Stimulated activated CD4-positive, alpha-beta T cell treated with anti-CD3 and anti-CD28 coated beads, TNF-alpha, amount 100 ng/mL, for 48 hours (primary cell): ENCODE measurements at places on chromosomes 6 and 20.

- DNase-seq, result no peak
Measured at GRCh38 chr6:108764580-108764950, 83.7 kb upstream of the ARMC2 start.

- DNase-seq, result no peak
Measured at GRCh38 chr6:25927756-25928216, 2.7 kb downstream of the SLC17A2 start.

DNA sequence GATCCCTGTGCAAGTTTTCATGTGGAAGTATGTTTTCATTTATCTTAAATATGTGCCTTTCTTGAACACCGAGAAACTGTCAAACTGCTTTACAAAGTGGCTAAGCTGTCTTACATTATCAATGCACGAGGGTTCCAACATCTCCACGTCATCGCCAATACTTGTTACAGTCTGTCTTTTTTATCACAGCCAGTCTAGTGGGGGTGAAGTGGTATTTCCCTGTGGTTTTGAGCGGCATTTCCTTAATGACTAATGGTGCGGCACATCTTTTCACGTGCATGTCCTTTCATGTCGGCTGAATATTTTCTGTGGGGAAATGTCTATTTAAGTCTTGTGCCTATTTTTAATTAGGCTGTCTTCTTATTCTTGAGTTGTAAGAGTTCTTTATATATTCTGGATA, 280.4 kb downstream of the FOXC1 start:
- no peak for DNase-seq

- DNase-seq, result no peak
Measured at GRCh38 chr6:169960003-169960344, 208.6 kb downstream of the ERMARD start.

DNA sequence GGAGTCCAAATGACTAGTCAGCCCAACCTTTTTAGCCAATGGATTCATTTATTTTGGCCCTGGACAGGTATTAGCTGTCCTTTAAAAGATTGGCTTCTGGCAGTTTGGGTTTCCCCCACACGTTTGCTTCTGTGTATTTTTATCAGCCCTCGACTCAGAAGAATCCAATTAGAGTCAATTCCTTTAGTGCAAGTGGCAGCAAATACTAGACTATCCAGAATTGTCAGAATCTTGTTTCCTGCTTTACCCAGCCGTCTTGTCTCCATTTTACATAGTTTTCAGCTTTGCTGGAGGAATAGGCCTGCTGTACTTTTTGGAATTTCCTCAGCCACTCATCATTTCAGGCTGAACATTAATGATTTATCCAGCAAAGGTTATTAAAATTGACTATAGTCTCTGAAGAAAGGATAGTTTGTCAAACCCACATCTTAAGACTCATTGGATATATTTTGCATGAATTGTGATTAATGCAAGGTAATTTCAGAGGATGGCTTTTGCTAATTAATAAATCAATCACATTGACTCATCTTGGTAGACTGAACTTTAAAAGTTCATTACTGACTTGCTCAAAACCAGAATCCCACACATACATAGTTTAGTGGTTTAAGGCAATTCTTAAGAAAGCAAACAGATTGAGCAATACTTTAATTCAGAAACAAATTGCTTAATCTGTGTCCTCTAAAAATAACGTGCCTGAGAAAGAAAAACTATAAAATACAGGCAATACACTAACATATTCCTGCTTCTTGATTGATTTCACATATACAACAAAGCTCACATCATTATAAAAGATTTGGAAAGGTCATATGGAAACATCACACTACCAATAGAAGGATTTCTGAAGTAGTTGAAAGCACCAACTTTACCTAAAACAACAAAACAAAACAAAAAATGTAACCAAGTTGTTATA, 62.9 kb upstream of the ZNF217 start:
- DNase-seq, result no peak

DNA sequence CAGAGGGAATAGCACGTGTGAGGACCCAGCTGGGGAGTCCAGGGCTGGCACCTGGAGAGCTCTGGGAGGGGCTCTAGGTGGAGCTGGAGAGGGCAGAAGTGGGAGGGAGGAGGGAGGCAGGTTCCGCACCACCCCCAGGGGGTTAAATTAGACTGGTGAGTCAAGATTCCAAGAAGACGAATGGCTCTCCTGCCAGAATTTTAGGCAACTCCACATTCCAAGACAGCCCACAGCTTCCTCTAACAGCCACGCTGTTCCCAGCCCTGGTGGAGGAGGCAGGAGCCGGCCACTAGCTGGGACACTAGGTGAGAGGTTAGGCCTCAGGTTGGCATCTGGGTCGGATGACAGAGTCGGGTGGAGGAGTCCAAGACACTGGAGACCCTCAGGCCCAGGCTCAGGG, 60.2 kb downstream of the TFAP2C start:
- no peak for DNase-seq

DNA sequence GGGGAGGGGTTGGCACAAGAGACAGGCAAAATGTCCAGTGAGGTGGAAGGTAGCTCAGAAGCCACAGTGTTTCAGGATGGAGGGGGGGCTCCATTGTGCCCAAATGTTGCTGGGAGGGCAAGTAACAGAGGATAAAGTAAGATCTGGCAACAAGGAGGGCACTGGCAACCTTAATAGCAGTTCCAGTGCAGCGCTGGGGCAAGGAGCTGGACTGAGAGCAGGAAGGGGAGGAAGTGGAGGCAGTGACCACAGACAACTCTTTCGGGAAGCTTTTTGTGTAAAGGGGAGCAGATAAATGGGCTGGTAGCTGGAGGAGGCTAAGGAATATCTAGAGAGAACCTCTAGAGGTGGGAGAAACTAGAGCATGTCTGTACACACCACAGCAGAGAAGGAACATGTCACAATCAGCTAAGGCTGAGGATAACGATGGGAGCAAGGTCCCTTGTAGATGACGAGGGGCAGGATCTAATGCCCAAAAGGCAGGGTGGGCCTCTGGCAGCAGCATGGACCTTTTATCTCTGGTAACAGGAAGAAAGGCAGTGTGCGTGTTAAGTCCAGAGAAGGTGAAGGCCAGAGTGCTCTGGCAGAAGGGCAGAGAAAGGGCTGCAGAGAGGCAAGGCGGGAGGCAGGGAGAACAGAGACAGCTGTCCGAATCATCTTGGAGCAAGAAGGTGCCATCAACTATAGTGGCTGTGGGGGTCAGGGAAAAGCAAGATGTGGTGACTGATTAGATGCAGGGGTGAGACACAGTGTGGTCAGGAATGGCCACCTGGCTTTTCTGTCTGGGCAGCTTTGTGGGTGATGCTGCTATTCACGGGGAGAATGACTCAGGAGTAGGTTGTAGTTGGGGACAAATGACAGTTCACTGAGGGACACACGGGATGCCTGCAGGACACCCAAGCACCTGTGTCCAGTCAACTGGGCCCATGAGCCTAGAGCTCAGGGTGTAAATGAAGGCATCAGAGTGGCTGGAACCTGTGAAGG, 17.4 kb downstream of the TMEM242 start:
- DNase-seq, result no peak

DNA sequence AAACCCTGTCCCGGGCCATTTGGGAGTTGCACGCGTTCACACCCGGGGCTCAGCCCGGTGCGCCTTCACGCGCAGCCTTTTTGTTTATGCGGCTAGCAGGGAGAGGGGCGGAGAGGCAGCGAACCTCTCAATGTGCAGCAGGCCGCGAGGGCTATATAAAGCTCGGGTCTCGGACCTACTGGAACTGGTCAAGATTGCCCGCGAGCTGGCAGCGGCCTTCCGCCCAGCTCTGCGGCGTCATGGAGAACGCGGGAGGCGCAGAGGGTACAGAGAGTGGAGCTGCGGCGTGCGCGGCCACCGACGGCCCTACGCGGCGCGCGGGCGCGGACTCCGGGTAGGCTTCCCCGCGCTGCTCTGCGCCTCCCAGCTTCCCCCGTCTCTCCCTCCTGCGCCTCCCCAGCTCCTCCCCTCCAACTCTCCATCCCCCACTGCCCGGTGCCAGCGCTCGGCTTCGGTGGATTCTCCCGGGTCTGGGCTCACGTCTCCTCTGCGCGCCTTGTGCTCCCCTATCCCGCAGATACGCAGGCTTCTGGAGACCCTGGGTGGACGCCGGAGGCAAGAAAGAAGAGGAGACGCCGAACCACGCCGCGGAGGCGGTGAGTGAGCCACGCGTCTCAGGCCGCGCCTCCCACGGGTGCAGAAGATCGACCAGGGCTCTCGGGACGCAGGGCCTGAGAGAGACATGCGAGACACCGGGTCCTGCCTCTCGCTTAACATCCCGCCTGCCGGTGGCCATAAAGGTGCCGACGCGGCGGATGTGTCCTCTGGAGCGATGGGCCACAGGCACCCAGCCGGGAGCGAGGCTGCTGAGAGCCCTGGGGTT, at the start of gene RIPPLY2:
Gene RIPPLY2, plus strand, starts transcription at position 183 of the 823 bp plus-strand sequence. Its CDS starts 57 bp downstream, at position 240.
- DNase-seq, result no peak

GRCh38 chr20:62959998-62960436, 7.5 kb downstream of the SLC17A9 start:
- no peak for DNase-seq

- no peak for DNase-seq
Measured at GRCh38 chr6:42374018-42374669, 77.6 kb downstream of the TRERF1 start.

- DNase-seq, result no peak
Measured at GRCh38 chr20:48246061-48246790, 460.9 kb upstream of the SULF2 start.

DNA sequence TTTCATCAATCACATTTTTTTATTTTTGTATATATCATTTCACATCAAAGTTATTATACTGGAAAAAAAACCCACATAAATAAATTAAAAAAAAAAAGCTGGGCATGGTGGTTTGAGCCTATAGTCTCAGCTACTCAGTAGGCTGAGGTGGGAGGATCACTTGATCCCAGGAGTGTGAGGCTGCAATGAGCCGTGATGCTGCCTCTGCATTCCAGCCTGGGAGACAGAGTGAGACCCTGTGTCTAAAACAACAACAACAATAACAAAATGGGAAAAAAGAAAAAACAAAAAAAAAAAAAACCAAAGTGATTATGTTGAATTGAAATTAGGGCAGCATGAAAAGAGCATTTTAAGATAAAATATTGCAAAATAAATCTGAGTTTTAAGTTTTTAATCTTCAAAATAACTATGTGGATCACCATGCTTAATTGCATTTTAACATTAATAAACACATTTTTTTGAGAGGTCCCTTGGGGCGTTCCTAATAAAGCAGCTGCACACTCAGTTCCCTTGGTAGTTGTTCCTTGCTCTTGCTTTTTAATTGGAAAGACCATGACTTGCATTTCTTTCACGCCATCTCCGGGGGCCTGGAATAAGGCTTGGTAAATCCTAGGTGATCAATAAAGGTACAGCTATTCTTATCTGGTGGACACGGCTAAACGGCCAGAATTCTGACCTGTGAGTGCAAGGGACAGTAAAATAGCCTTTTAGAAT, 15.1 kb downstream of the NOX3 start:
- no peak for DNase-seq

- no peak for DNase-seq
Measured at GRCh38 chr6:20893412-20893811, 359.2 kb downstream of the CDKAL1 start.

DNA sequence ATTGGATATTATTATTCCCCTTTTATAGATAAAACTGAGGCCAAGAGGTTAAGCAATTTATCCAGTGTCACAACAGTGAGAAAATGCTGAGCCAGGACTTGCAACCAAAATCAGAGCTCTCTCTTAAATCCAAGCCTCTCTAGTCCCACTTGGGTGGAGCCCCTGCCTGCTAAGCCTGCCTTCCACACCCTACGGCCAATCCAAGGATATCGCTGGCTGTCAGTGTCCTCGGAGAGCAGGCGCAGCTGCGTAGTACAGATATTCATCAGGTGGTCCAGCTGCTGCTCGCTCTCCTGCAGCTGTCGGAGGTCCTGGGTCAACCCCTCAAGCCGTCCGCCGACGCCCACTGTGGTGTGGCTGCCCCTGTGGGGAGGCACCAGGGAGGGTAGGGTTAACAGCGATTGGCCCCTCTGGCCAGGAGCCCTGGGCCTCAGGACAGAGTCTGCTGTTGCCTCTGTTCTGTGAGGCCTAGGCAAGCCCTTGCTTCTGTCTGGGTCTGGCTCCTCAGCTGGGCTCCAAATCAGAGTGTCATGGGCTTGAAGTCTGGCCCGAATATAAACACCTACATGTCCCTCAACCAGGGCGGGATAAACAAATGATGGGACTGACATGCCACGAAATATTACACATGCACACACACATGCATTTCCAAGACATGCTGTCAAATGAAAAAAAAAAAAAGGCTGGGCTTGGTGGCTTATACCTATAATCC, 3.9 kb upstream of the NECAB3 start:
- DNase-seq, result no peak

GRCh38 chr6:158706369-158706982, 56.6 kb downstream of the SYTL3 start:
- DNase-seq, result no peak

DNA sequence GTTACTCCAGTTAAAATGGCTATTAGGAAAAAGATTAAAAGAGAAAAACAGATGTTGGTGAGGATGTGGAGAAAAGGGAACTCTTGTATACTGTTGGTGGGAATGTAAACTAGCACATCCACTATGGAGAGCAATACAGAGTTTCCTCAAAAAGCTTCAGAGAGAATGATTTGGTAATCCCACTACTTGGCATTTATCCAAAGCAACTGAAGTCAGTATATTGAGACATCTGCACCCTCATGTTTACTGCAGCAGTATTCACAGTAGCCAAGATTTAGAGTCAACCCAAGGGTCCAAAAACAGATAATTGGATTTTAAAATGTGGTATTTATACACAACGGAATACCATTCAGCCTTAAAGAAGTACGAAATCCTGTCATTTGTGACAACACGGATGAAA, 469.5 kb downstream of the QKI start:
- no peak for DNase-seq

GRCh38 chr6:18498408-18498807, 111.3 kb downstream of the RNF144B start:
- DNase-seq, result no peak

DNA sequence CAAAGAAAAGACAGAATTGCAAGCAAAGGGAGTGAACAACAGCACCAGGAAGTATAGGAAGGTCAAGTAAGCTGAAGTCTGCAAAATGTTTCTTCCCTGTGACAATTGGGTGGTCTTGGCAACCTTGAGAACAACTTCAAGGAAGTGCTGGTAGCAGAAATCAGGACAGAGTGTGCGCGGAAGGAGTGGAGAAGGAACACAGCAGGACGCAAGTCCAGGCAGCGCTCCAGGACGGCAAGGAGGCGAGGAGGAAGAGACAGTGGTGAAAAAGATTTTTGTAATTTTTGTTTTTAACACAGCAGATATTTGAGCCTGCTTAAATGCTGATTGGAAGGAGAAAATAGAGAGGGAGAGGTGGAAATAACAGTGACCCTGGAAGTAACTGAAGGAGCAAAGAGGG, 141.7 kb downstream of the F13A1 start:
- no peak for DNase-seq

GRCh38 chr6:100467129-100468015, 2.7 kb upstream of the SIM1 start:
- no peak for DNase-seq

GRCh38 chr20:59670786-59671492, 66.6 kb downstream of the PHACTR3 start:
- DNase-seq, result no peak

DNA sequence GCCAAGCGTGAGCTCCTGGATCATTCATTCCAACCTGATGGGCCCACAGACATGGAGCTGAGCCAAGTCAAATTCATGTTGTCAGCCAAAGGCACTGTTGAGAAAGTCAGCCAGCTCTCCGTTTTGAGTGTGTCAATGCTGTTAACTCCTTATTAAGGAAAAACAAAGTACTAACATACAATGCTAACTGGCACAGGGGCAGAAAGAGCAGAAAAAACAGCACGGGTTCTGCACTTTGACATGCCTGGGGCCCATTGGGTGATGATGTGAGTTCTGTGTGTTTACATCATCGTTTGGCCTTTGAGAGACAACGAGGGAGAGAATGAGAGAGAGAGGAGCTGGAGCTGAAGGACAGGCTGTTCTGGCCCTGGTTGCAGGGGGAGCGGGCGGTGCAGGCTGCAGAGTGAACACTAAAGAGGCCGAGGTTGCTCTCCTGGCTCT, 85.9 kb downstream of the SMOC2 start:
- DNase-seq, result no peak
